H9 (cell line): ENCODE measurements at places on chromosomes 3 and 15. TPM values are rescaled to one million over a fixed set of nuclear protein-coding genes. Genes with fewer than 3 reads are reported as not detected.
A peak's percentile ranks its signal among the peaks of the same experiment; 100 is the strongest.

DNA sequence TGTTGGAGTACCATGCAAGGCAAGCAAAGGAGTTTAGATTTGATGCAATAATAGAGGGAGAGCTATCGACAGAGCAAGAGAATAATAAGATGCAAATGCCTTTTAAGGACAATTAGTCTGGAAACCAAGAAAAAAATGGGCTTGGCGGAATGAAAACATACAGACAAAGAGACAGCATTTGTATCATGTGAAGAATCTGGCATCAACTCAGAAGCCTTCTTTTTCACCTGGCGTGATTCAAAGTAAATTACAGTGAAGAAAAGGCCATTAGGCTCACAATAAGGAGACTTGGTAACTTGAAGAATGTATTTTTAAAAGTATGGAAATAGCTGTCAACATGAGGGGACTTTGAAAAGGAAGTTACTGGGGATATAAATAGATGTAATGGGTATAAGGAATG, 521.2 kb upstream of the GOLIM4 start:
- DNase-seq: no peak

- peak; percentile 35 for DNase-seq
These were observed 23.0 kb downstream of the CPN2 start for GRCh38 chr3:194328053-194328657.

PRR20G gene
- 0.26 and 0.35 TPM in 2 replicates for total RNA-seq

DNA sequence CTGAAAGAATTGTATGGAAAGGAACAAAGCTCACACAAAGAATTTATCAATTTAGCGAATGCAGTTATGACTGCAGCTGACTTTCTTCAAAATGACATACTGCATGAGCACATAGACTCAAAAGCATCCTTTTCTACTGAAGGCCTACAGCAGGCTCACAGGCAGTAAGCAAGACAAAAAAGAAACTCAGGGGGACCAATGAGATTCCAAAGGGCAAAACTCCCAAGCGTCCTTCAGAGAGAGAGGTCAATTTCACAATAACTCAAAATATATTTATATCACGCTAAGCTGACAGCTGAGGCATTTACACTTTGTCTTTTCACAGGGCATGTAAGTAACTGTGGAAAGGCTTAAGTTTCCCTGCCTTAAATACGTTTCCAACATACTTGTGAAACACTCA, 427.9 kb upstream of the RASGRP1 start:
- DNase-seq: no peak

KNG1 gene
- not detected in 2 replicates for total RNA-seq

BCHE gene
- 0.79 and 1.4 TPM in 2 replicates for total RNA-seq

ZMYND10 gene
- total RNA-seq: 0.61 and 1.4 TPM in 2 replicates

GRCh38 chr3:194031867-194032635, 103.9 kb upstream of the HES1 start:
- no peak for DNase-seq

GRCh38 chr15:54840621-54841398, 355.9 kb downstream of the RSL24D1 start:
- peak; percentile 64 for DNase-seq

DNA sequence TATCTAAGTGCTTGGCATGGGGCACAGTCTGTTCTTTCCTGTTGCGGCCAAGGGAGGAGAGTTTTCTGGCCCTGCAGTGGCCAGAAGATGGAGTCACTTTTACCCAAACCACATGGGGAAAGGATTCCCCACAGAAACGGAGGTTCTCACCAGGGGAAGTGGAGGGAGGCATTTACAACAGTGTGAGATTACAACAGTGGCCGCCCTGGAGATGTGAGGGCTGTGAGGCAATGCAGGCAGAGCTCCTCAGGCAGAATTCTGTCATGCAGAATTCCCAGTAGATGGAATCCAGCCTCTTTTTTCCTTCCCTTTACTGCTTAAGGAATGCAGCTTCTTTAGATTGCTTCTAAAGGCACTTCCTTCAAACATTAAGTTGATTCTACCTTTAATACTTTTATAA, 83.1 kb downstream of the CACNA1D start:
- DNase-seq: no peak

GRCh38 chr3:56456117-56456516, 12.2 kb downstream of the ERC2 start:
- DNase-seq: no peak

GRCh38 chr3:127015282-127016042, 32.5 kb downstream of the PLXNA1 start:
- DNase-seq: no peak

GRCh38 chr3:175312791-175313190, 453.7 kb downstream of the NAALADL2 start:
- DNase-seq: no peak

GRCh38 chr3:41503998-41504623, 304.8 kb downstream of the CTNNB1 start:
- no peak for DNase-seq

BCL2A1 gene
- not detected in 2 replicates for total RNA-seq

WWTR1 gene
- 24.4 and 24.8 TPM in 2 replicates for total RNA-seq

- DNase-seq: no peak
These were observed 203.6 kb upstream of the PDZRN3 start for GRCh38 chr3:73828348-73828747.

- DNase-seq: no peak
These were observed 234.9 kb upstream of the LMCD1 start for GRCh38 chr3:8266730-8267131.

DNA sequence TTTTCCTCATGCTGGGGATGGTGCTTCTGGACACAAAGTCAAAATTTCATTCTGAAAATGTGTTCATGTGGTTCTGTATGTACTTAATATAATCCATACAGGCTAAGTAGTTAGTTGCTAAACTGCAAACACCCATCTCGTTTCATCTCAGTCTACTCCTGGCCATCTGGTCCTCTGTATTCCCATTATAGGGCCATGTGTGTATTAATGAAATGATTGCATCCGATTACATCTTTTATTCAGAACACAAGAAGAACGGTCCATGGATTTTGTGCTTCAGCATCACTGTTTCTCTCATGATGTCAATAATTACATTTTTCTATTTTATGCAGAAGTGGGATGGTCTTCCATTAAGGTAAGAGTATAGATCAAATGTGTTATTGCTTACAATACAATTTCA, 6.1 kb upstream of the GJD2 start:
- DNase-seq: no peak

DNA sequence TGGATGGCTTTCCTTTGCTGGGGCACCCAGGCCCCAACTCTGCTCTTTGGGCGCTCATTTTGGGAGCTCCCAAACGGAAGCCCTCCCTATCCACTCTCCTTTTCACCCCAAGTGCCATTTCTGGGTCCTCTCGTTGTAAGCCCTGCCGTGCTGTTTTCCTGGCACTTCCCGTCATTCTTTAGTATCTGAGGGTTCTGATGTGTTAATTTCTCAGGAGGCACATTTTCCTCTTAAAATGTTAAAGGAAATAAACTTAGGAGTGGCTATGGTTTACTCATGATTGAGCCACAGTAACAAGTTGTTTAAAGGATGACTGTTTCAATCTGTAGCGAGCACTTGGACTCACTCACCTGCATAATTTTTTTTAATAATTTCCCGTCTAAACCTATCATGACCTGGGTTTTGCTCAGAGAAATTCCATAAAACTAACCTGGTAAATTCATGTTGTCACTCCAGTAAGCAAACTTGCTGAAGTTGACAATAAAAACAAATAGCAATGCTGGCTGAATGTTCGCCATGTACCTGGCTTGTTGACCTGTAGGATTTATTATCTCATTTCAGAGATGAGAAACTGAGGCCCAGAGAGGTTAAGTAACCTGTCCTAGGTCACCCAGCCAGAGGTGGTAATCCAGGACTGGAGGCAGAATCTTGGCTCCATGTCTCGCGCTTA, 10.6 kb downstream of the ALDH1A3 start:
- DNase-seq: no peak

DNA sequence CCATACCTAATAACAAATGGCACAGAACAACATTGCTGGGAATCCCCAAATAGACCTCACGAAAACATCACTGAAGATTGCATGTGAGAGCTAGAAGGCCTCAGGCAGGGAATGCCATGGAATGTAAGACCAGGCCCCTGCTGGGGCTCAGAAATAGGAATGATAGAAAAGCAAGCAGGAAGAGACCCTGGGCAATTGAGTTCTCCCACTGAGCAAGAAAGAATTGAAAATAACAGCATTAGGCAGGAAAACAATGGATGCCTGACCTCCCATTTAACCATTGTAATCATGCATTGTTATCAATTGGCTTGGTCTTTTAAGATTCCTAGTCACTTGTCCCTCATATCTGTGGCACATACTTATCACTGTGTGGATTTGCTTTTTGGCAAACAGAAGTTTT, 581.6 kb downstream of the FHIT start:
- peak; percentile 74 for DNase-seq

GRCh38 chr15:69606144-69606543, 153.5 kb downstream of the RPLP1 start:
- no peak for DNase-seq

GRCh38 chr3:141328286-141329166, 39.8 kb upstream of the ZBTB38 start:
- no peak for DNase-seq

DNA sequence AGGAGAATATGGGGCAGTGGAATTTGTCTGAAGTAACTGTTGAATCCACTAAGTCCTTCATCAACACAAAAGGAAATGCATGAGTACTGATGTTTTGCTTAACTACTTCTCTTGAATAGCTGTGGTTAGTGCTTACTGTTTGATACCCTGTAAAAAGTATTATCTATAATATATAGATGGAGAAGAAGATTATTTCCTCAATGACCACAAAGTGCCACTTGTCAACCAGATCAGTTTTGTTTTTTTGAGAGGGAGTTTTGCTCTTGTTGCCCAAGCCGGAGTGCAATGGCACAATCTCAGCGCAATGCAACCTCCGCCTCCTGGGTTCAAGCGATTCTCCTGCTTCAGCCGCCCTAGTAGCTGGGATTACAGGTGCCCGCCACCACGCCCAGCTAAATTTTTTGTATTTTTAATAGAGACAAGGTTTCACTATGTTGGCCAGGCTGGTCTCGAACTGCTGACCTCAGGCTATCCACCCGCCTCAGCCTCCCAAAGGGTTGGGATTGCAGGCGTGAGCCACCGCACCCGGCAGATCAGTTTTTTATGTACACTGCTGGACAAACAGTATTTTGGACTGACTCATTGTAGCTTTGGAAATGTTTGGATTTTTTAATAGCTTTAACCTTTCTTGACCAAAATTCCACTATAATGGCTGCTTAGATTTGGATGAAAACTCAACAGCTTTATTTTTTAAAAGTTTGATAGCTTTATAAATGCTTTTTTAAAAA, 1.5 kb upstream of the RPLP1 start:
- no peak for DNase-seq

DNA sequence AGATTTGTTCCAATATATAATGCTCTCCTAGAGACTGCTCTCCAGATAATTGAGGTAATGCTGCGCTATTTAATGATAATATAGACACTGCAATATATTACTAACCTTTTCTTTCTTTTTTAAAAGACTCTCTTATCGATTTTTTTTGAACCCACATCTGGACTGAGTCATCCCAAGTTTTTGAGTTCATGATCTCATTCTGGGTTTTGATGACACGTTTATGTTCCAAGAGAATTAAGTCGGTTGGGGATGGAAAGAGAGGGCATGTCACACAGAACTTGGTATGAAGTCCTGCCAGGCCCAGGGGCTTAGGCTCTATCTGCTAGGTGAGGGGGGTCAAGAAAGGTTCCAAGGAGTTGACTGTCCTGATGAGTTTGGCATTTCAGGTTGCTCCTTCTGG, 431.1 kb downstream of the MFSD1 start:
- no peak for DNase-seq

SERPINI2 gene
- 0.22 TPM in 1 of 2 replicates, not detected in the other for total RNA-seq

DNA sequence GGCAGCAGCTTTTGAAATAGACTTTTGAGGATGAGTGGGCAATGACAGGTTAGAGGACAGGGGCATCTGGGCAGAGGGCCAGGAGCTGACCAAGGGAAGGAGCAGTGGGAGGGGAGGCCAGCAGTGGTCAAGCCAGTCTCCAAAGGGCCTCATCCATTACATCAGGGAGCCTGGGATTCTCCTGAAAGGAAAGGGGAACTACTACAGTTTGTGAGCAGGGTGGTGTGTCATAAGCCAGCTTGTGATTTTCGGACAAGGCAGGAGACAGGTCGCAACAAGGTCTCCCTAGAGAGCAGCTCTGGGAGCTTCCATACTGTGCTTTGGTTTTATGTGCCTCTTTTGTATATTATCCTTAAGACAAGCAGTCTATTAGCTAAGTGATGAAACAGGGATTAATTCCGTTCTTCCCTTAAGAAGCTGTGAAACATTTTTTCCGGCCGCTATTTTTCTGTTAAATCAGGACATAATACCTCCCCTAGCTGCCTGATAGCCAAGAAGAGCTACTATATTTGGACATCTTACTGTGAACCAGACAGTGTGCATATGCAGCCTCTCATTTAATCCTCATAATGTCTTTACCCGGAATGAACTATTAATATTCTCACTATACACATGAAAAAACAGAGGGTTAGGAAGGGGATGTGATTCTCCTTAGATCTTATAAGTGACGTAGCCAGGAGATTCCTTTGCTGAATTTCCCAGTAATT, 46.4 kb downstream of the C2CD4B start:
- DNase-seq: no peak

PP2D1 gene
- total RNA-seq: not detected in 2 replicates

GRCh38 chr3:156189927-156190326, 69.5 kb downstream of the KCNAB1 start:
- DNase-seq: no peak

- DNase-seq: peak; percentile 18
These were observed 39.1 kb downstream of the SYNM start for GRCh38 chr15:99143655-99144610.

DNA sequence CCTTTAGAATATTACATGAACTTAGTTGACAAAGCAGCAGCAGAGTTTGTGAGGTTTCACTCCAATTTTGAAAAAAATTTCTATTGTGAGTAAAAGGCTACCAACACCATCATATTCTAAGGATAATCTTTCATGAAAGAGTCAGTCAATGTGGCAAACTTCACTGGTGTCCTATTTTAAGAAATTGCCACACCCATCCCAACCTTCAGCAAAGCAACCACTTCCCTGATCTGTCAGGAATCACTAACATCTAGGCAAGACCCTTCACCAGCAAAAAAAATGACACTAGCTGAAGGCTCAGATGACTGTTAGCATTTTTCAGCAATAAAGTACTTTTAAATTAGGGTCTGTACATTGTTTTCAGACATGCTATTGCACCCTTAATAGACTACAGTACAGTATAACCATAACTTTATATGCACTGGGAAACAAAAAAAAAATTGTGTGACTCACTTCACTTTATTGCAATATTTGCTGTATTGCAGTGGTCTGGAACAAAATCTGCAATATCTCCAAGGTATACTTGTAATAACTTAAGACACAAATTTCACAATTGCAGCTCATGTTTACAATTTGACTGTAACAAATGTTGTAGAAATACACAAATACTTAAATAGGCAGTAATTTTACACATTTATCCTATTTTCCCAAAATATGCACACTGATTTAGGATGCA, 38.9 kb upstream of the ALCAM start:
- DNase-seq: no peak
